Right atrium auricular region (tissue), 2 donors: ENCODE measurements at places on chromosomes 7 and 10. TPM values are rescaled to one million over a fixed set of nuclear protein-coding genes. Genes with fewer than 3 reads are reported as not detected.

AEBP1 gene
- total RNA-seq = 84.4 TPM

EFCAB10 gene
- total RNA-seq = not detected

RTKN2 gene
- 0.15 TPM for total RNA-seq

PTER gene
- total RNA-seq = 7.5 TPM

DNA sequence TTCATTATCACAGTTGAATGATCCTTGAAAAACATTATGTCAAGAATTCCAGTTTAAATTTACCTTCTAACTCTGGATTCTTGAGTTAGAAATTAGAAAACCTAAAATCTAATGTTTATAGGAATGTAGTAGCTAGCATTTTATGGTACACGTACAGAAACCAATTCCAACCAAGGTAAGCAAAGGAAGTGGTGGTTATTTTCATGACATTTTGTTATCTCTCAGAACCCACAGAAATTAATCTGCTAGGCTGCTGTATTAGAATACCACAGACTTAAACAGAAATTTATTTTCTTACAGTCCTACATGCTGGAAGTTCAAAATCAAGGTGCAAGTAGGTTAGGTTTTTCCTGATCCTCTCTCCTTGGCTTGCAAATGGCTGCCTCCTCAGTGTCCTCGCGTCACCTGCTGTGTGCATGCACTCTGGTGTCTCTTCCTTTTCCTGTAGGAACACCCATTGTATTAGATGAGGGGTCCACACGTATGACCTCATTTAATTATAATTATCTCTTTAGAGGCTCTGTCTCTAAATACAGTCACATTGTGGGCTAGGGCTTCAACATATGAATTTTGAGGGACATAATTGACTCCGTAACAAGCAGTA is 8.5 kb upstream of the CSTF2T start:
- no peaks in the 10 kb centered on the region for H3K27me3 ChIP-seq
- H3K4me3 ChIP-seq = no peak overlapping the region
- DNase-seq = no peak
- no peaks in the 10 kb centered on the region for H3K36me3 ChIP-seq
- H3K4me1 ChIP-seq = no peaks in the 10 kb centered on the region

HEPACAM2 gene
- 0.22 TPM for total RNA-seq

PRPS1L1 gene
- total RNA-seq = not detected

GPR146 gene
- total RNA-seq = 18.6 TPM
